ENCODE measurements at places on chromosomes 2 and 18. TPM values are rescaled to one million over a fixed set of nuclear protein-coding genes. Genes with fewer than 3 reads are reported as not detected.

DNA sequence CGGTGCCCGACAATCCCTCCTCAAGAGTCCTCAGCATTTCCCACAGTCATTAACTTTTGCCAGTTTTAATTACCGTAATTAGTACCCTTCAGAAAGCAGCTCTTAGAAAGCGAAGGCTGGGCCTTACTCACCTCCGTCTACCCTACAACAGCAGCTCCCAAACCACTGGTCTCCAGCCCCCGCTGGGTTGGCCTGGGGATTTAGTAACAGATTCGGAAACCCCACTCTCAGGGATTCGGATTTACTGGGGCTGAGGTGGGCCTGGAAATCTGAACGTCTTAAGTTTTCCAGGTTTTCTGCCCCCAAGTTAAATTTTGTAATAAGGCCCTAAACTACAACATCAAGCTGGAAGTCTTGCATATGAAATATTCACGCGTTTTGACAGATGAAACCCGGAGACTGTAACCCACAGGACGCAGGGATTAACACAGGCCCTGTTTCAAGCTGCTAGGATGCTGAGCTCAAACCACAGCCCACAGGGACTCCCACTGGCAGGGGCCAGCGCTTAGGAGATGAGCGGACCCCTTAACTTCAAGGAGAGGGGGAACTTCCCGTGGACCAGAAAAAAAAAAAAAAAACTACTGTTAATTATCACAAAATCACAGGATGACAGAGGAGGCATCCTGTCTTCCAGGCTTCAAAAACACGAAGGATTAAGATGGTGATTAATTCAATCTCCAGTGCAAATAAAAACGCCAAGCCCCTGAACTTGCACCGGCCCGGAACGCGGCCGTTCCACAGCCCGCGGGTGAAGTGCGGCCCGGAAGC, 985 bp downstream of the ILKAP start:
- DNase-seq = no peak

DNA sequence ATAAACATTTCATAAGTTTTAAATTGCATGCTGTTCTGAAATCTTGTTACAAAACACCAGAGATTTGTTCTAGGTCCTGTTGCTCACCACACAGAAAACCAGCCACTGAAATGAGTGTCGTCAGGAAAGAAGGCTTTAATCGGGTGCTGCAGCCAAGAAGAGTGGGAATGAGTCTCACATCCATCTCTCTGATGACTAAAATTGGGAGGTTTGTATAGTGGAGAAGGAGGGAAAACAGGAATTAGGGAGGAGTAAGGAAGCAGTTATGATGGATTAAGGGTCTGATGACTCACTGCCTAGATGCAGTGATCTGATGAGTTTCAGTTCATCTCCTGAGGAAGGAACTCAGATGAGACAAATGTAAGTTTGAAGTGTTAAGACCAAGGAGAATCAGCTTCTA, 42.1 kb upstream of the GPR39 start:
- no peak for DNase-seq

GRCh38 chr2:129191530-129191929, 787.9 kb upstream of the RAB6C start:
- DNase-seq = no peak

DNA sequence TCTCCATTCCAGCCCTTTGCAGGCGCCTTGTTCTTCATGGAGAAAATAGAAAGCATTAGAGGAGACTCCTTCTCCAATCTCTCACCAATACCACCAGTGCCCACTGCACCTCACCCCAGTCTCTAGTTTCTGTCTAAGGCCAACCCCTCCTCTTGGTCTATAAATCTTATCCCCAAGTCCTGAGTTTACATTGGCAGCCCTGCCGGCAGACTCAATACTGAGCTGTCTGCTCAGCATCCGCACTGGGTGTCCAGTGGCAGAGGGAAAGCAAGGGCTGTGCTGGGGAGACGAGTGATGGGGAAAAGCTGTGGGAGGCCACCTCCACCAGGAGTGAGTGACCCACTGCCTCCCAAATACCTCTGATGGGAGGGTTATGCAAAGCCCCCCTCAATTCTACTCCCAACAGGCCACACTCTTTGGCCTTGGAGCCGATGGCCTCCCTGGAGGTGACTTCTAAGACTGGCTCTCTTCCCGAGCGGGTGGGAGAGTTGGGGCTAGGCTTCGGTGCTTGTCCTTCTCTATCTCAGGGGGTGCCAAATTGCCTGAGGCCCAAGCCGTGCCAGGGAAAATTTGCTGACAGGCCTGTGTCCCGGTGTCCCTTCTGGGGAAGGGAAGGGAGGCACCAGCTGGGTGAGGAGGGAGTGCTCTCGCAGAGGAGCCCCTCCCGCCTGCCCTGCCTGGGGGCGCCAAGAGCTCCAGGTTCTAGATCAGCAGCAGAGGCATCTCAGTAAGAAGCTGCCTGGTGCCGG, 165.2 kb upstream of the MSH6 start:
- no peak for DNase-seq

- no peak for DNase-seq
These were observed 60.7 kb downstream of the ARMC9 start for GRCh38 chr2:231259104-231259503.

DNA sequence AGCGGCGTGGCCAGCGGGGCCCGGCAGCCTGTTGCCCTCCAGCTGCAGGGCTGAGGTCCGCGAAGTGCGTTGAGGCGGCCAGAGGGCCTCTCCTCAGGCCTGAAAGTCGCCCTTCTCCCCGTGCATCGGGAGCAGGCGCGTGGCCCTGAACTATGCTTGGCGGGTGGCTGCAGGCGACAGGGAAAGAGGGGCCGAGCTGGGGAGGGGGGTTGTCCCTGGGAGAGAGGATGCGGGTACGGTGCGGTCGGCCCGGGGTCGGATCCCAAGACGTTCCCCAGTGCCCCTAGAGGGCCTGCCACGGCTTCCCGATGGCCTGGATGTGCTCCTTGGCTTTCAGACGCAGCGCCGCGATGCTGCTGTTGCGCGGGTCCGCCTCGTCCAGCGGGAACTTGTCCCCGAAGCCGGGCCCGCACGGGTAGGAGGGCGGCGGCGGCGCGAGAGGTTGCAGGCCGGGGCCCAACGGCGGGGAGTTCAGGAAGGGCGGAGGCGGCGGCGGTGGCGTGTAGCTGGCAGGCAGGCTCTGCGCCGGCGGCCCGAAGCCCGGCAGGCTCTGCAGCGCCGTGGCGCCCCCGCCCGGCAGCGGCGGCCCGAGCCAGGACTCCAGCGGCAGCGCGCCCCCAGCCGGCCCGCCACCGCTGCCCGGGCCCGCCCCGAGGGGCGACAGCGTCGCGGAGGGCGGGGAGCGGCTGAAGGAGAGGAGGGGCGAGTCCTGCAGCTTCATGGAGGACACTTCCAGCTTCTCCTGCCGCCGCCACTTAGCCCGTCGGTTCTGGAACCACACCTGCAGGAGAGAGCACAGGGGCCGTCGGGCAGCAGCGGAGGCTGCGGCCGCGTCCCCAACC, 4.3 kb downstream of the RAX start:
- DNase-seq = no peak

LRRC30 gene
- total RNA-seq = not detected

DNA sequence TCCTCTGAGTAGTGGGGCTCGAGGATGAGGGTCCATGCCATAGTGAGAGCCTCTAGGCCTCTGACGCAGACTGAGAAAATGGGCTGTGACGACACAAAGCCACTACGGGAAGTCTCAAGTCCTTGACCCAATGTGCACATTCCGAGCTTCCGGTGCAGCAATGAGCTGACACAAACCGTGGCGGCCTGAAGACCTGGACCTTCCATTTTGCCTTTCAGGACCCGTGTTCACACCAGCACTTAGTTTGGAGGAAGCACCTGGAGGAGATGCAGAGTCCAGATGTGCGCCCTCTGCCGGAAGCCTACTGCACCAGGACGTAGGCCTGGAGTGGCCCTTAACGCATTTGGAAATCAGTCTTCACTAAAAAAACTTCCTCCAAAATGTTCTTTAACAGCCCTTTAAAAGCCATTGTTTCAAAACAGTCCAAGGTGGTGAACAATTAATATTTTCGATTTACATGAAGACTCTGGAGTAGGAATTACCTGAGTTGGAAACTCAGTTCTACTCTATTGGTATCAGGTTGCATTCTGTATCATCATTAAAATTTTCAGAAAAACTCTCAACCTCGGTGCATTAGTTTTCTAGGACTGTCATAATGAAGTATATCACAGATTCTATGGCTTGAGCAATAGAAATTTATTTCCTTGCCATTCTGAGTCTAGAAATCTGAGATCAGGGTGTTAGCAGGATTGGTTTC, 33.9 kb downstream of the BMP10 start:
- no peak for DNase-seq

RSAD2 gene
- 1.5 TPM for total RNA-seq

DNA sequence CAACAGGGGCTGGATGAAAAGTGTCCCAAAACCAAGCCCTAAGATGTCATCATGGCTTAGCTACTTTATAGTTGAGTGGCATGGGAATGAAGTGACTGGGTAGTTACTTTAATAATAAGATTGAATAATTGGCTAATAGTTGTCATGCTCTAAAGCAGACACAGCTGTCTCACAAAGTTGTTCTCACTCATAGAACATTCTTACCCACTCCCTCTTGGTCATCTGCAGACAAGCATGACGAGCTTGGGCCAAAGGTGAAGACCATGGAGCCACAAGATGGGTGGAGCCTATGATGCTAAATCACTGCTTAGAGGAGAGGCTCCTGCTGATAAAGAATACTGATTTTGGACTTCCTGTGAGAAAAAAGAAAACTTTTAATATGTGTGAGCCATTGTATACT, 62.4 kb upstream of the MMADHC start:
- no peak for DNase-seq

DNA sequence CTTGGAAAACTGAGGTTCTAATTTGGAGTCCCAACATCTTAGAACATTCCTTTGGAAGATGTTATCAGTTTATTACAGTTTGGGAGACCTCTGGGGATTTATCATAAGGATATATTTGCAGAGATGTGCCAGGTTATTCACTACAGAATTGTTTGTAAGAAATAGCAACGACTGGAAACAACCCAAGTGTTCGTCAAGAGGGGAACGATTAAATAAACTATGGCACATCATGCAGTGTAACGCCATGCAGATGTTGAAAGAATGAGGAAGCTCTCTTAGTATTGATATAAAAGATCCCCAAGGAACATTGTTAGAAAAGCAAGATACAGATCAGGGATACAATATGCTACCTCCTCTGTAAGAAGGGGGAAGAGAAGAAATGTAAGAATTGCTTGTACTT, 210.6 kb downstream of the TMEM247 start:
- no peak for DNase-seq

- no peak for DNase-seq
These were observed 247.1 kb upstream of the SIX2 start for GRCh38 chr2:45256173-45256866.
